Stomach (tissue), 19 donors: ENCODE measurements at places on chromosomes 1 and 21. TPM values are rescaled to one million over a fixed set of nuclear protein-coding genes. Genes with fewer than 3 reads are reported as not detected.

NPHS2 gene
- not detected for total RNA-seq

DNA sequence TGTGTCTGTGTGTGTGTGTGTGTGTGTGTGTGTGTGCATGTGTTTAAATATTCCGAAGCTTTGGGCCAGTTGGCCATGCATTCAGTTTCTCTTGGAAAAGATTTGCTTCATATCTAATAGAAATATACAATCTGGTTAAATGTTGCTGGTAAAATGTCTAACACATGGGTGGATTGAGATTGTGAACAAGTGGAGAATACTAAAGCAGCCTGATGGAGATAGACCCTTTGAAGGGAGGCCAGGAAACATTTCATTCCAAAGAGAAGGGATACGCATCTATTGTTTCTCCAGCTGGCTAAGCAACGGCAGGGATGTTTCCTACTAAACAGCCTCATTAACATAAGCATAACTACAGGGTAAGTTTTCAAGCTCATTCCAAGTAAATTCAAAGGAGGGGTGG, 257.5 kb upstream of the PTBP2 start:
- H3K4me3 ChIP-seq: no peak overlapping the region
- H3K27ac ChIP-seq: no peak overlapping the region
- no peaks in the 10 kb centered on the region for H3K27me3 ChIP-seq
- DNase-seq: peak; percentile 71
- no peaks in the 10 kb centered on the region for H3K36me3 ChIP-seq
- H3K4me1 ChIP-seq: no peaks in the 10 kb centered on the region

HTR6 gene
- not detected for total RNA-seq

DNA sequence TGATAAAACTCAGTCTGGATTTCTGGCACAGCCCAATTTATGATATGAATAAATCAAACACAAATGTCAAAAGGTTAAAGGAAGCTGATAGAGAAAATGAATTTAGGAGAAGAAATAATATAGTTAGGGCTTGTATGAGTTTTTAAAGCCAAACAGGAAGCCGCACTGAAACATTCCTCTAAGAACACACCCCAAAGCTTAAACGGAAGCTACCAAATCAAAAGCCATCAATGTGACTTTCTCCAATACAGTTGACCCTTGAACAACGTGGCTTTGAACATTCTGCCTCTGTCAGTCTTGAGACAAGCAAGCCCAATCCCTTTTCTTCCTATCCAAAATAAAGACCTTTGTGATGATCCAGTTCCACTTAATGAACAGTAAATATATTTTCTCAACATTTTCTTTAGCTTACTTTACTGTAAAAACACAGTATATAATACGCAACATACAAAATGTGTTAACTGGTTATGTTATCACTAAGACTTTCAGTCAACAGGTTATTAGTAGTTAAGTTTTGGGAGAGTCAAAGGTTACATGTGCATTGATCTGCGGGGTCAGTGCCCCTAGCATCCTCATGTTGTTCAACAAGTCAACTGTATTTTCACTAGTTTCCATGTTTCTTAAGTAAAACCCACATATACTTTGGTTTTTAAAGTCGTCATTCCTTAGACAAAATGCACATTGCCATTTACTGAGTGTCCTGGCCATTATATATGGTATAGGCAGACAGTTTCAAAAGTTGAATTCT, 11.2 kb downstream of the SERBP1 start:
- peaks cover 100% of the 10 kb centered on the region for H3K36me3 ChIP-seq
- H3K27me3 ChIP-seq: no peaks in the 10 kb centered on the region
- H3K4me3 ChIP-seq: no peak overlapping the region
- H3K4me1 ChIP-seq: peaks cover 51% of the 10 kb centered on the region
- no peak for DNase-seq
- peak overlapping the region; percentile 2 for H3K27ac ChIP-seq

- peaks cover 79% of the 10 kb centered on the region for H3K36me3 ChIP-seq
- no peaks in the 10 kb centered on the region for H3K27me3 ChIP-seq
- H3K4me3 ChIP-seq: no peak overlapping the region
- no peak overlapping the region for H3K27ac ChIP-seq
- no peaks in the 10 kb centered on the region for H3K4me1 ChIP-seq
Measured at GRCh38 chr1:220032911-220033310, 13.4 kb downstream of the EPRS1 start.

- no peaks in the 10 kb centered on the region for H3K27me3 ChIP-seq
- no peak for DNase-seq
- no peak overlapping the region for H3K27ac ChIP-seq
- peaks cover under 1% of the 10 kb centered on the region for H3K4me1 ChIP-seq
- H3K4me3 ChIP-seq: no peak overlapping the region
- H3K36me3 ChIP-seq: no peaks in the 10 kb centered on the region
Measured at GRCh38 chr21:43355925-43356289, 71.0 kb downstream of the SIK1 start.

- H3K27me3 ChIP-seq: no peaks in the 10 kb centered on the region
- H3K36me3 ChIP-seq: no peaks in the 10 kb centered on the region
- H3K4me3 ChIP-seq: no peak overlapping the region
- peak; percentile 46 for DNase-seq
- H3K4me1 ChIP-seq: no peaks in the 10 kb centered on the region
Measured at GRCh38 chr1:174074757-174075156, 52.6 kb upstream of the RC3H1 start.

- no peak for DNase-seq
- no peak overlapping the region for H3K27ac ChIP-seq
- no peaks in the 10 kb centered on the region for H3K27me3 ChIP-seq
- no peaks in the 10 kb centered on the region for H3K4me1 ChIP-seq
Measured at GRCh38 chr1:157944663-157945280, 48.7 kb upstream of the KIRREL1 start.

- no peaks in the 10 kb centered on the region for H3K4me1 ChIP-seq
- H3K27me3 ChIP-seq: no peaks in the 10 kb centered on the region
- no peak overlapping the region for H3K27ac ChIP-seq
- no peak overlapping the region for H3K4me3 ChIP-seq
- H3K36me3 ChIP-seq: no peaks in the 10 kb centered on the region
Measured at GRCh38 chr1:22364764-22365163, 86.9 kb upstream of the ZBTB40 start.

DNA sequence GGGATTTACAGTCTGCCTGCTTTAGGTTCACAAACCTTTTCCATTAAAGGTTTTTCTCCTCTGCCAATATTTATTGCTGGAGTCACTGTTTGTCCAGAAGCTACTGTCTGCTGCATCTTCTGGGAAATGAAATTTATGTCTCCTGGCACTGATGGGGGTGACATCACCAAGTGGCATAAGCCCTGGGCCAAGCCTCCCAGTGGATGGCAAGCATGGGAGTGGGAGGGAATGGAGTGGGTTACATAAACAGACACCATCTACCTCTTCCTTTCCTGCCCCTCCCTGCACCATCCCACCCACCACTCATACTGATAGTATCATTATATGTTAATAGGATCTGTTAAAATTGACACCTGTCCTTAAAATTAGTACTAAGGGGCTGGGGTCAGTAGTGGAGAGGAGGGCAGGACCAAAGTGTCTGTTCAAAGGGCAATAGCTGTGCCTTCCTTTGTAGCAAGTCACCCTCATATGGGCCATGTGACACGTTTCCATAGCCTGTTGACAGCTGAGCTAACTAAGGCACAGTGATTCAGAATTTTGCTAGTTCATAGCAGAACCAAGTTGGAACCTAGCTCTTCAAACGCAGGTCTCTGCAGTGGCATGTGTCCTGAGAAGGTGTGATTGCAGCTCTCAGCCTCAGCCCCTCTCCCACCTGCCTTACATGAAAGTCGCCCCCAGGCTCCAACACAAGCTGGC, 71.0 kb downstream of the MAB21L3 start:
- H3K36me3 ChIP-seq: no peaks in the 10 kb centered on the region
- no peak overlapping the region for H3K4me3 ChIP-seq
- no peak for DNase-seq
- no peaks in the 10 kb centered on the region for H3K4me1 ChIP-seq

PADI2 gene
- total RNA-seq: not detected

DNA sequence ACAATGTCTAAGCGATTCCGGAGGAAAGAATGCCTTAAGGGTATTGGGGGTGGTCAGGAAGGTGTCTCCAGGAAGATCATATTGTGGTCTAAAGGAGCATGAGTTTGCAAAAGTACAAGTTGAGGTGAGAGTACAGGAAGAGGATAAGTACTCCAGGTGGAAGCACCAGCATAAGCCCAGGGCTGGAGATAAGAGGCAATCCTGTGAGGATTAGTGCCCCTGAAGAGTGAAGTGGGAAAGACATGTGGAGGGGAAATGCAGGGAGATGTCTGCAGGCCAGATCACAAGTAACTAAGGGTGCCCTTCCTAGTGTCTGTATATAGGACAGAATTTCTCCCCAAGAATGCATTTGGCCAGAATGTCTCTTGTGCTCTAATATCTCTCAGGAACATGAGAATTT, 188.3 kb upstream of the DPT start:
- H3K27me3 ChIP-seq: no peaks in the 10 kb centered on the region
- no peak overlapping the region for H3K27ac ChIP-seq
- no peaks in the 10 kb centered on the region for H3K36me3 ChIP-seq
- H3K4me3 ChIP-seq: no peak overlapping the region
- H3K4me1 ChIP-seq: peaks cover 31% of the 10 kb centered on the region
- DNase-seq: no peak

DNA sequence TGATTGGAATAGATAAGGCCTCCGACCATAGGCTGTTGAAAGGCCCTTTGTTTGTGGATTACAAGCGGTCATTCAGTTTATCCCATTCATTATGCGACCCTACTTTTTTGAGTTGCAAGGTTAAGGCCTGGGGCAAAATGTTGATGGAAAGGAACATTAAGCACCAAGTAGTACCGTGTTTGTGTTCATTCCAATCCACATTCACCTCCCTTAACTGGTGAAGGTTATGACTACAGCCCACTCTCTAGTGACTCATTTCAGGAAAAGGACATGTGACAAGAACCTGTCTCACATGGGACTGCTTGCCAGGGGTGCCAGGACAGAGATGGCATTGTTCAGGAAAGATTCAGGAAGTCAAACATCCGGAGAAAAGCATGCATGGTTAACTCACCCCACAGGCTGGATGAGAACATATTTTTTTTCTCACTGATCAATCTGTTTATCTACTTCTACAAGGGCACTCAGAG, 81.6 kb downstream of the CD58 start:
- peaks cover 38% of the 10 kb centered on the region for H3K4me1 ChIP-seq
- H3K4me3 ChIP-seq: no peak overlapping the region
- H3K27me3 ChIP-seq: no peaks in the 10 kb centered on the region
- peak; percentile 72 for DNase-seq

GRCh38 chr1:166479052-166479631, 312.3 kb upstream of the FAM78B start:
- no peaks in the 10 kb centered on the region for H3K4me1 ChIP-seq
- peak; percentile 62 for DNase-seq
- no peaks in the 10 kb centered on the region for H3K36me3 ChIP-seq

DNA sequence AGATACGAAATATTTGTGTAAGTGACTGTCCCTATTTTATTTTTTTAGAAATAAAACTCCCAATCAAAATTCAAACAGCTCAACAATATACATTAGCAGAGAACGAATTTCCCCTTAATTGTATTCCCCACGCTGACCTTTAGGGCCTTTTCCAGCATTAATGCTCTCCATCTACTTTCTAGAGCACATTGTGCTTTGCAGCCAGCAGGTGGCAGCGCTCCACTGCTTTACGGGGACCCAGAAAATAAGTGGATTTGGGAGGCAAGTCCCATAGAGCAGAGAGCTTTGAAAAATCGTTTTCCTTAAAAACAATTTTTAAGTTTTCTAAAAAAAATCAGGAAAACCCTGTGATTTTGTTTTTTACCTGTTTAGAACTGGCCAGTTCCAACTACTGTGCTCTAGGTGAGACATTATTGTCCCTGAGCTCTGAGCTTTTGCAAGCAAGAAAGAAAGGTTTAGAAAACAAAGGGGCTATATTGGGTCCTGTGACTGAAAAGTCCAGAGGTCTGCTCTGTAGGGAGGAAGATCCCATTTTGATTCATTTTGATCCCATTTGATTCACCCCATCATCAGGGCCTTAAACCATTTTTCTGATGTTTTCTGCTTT, 144.4 kb upstream of the ZNF644 start:
- DNase-seq: peak; percentile 49
- no peak overlapping the region for H3K27ac ChIP-seq
- no peak overlapping the region for H3K4me3 ChIP-seq
- H3K4me1 ChIP-seq: no peaks in the 10 kb centered on the region
- H3K27me3 ChIP-seq: no peaks in the 10 kb centered on the region

- no peak overlapping the region for H3K27ac ChIP-seq
- H3K27me3 ChIP-seq: no peaks in the 10 kb centered on the region
- DNase-seq: no peak
- H3K4me1 ChIP-seq: peaks cover 9% of the 10 kb centered on the region
- H3K4me3 ChIP-seq: no peak overlapping the region
Measured at GRCh38 chr1:209621741-209622655, 30.2 kb downstream of the LAMB3 start.

C1orf56 gene
- total RNA-seq: 1.3 TPM

- no peak overlapping the region for H3K4me3 ChIP-seq
- peaks cover 5% of the 10 kb centered on the region for H3K36me3 ChIP-seq
- no peak overlapping the region for H3K27ac ChIP-seq
- no peaks in the 10 kb centered on the region for H3K4me1 ChIP-seq
- no peaks in the 10 kb centered on the region for H3K27me3 ChIP-seq
Measured at GRCh38 chr1:176051902-176052518, 155.1 kb downstream of the COP1 start.

DNA sequence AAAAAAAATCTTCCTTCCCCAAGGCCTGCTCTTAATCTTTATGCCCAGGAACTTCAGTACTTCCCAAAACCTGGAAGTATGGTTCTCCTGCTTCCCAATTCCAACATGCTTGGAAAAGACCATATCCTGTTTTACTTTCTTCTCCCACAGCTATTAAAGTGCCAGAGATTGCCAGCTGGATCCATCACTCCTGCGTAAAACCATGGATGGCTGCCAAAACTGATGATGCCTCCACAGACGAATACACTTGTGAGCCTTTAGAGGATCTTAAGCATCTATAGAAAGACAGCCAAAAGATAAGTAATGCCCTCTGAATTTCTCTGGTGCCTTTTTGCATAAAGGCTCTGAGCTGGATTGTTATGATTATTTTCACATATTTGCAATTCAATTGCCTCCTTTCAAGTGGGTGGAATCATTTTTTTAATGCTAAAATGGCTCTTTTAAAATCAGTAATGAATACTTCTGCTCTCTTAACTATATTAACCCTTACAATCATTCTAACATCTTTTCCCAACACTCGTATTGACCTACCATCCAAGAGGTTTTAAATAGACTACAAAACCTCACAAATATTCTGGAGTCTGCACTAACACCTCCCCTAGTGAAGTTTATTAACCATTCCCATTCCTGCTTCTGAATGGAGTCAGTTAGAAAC, 1807.8 kb downstream of the BRINP3 start:
- H3K4me3 ChIP-seq: no peak overlapping the region
- no peaks in the 10 kb centered on the region for H3K4me1 ChIP-seq
- DNase-seq: no peak
- H3K36me3 ChIP-seq: no peaks in the 10 kb centered on the region
- no peaks in the 10 kb centered on the region for H3K27me3 ChIP-seq

- no peaks in the 10 kb centered on the region for H3K27me3 ChIP-seq
- H3K36me3 ChIP-seq: peaks cover 15% of the 10 kb centered on the region
- H3K4me1 ChIP-seq: no peaks in the 10 kb centered on the region
- no peak for DNase-seq
- H3K27ac ChIP-seq: no peak overlapping the region
Measured at GRCh38 chr1:32636914-32637645, 13.3 kb downstream of the ZBTB8OS start.
